ENCODE measurements at places on chromosomes 7 and 10.
A peak's percentile ranks its signal among the peaks of the same experiment; 100 is the strongest.

DNA sequence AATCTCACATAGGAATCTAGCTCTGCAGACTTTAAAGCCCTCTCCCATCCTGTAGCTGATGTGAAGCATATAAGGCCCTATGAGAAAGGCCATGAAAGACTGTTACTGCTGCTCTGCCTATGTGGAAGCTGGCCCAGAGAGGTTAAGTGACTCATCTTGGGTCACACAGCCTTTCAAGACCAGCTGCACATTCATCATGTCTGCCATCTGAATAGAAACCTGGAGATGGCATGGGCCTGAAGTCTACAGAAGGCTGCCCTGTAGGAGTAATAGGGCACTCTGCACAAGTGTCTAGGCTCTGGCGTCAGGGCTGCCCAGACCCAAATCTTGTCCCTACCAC, 59.4 kb upstream of the COL13A1 start:
- DNase-seq = no peak

DNA sequence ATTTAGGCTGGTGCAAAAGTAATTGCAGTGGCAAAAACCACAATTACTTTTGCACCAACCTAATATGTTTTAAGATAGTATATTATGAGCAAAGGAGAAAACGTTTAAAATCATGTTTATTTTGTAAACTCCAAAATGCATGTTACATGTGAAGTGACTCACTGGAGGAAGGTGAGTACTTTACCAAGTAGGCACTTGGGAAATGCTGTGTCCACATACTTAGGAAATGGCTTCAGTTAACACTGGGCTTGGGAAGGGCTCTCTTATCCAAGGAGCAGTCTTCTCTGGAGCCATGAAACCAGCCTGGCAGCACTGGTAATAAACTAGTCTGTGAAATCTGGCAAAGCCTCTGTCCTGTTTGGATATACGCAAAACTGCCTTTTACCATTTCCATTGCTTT, 4.4 kb downstream of the RPS24 start:
- DNase-seq = no peak

- DNase-seq = no peak
Measured at GRCh38 chr10:124541076-124541903, 79.7 kb downstream of the LHPP start.

GRCh38 chr7:31236868-31237267, 103.7 kb downstream of the NEUROD6 start:
- DNase-seq = no peak

DNA sequence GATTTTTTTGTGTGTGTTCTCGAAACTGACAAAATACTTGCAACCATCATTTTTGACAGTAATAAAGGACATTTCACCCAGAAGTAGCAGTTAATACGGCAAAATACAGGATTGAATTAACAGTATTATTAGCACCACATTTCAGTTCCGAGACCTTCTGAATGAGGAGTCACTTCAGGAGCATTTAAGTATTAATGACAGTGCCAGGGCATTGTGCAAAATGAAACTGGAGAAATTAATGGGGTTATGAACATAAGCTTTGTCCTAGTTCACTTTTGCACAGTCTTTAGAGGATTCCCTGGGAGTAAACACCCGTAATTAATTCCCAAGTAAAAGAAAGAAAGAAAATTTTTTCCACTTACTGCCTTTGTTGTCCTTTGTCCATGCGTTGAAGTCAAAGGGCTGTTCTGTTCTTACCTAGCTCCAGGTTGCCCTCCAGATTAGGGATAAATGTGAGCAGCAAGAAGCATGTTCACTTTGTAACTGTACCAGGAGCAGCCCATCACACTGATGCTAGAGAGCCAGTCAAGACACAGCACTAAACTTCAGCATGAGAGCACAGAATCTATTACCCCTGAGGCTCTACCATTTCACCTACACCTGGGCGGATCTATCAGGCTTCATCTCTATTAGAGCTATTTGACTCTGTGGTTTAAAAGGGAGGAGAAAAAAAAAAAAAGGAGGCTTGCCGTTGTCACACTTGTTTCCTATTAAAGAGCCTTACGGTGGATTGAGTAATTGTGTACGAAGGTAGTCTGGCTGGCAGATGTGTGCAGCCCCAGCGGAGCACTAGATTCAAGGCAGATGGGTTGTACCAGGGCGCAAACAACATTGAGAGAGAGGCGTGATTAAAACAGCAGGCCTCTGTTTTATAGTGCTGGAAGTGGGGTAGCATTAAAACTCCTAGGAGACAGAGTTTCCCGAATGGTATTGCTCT, 297.8 kb upstream of the SEMA3A start:
- peak; percentile 83 for DNase-seq

DNA sequence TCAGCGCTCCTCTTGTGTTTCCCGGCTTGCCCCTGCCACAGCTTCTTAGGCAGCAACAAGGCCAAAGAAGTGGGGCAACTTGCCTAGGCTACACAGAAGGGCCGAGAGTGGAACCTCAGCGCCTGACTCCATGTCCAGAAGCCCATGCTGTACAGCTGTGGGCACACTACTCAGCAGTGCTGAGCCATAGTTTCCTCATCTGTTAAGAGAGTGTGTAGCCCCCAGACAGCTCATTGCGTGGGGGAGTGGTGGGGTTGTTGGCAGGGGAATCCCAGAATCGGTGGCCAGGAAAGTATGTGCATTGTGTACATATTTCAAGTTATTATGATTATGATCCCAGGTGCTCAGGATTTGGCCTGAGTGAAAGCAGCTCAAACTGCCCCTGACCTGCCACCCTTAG, 96.2 kb downstream of the CDH23 start:
- no peak for DNase-seq

GRCh38 chr10:98170249-98171117, 36.0 kb downstream of the R3HCC1L start:
- peak; percentile 33 for DNase-seq

DNA sequence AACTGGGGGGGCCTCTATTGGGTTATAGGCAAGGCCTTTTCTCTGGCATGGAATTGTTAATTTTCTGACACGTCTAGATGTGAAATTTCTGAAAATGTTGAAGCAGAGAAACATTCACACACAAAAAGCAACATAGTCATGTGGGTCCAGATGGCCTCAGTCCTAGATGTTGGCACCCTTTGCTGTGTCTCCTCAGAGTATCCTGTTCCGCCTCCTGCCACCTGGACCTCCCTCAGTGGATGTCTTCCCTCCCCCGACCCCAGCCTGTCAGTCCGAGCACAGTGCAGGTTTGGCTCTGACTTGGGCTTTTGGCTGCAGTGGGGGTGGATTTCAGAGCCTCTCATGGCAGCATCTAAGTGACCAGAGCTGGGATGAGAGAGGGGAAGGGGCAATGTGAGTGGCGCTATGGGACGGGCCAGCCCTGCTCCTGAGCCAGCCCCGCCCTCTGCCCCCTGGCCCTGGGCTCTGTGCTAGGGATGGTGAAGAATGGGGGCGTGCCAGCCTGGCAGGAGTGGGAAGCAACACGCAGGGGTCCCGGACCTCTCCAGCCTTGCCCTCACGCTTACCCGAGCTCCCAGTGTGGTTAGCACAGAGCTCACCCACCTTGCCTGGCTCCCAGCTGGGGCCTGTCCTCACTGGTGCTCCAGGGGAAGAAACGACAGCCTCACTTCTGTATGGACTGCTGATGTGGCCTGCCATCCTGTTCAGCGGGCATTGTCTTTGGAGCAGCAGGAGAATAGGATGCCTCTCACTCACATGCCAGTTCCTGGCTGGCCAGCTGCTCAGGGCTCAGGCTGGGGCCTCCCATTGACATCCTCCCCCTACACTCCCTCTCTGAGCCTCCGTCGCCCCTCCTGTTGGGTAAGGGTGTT, 6.2 kb downstream of the ATP6V0E2 start:
- no peak for DNase-seq

DNA sequence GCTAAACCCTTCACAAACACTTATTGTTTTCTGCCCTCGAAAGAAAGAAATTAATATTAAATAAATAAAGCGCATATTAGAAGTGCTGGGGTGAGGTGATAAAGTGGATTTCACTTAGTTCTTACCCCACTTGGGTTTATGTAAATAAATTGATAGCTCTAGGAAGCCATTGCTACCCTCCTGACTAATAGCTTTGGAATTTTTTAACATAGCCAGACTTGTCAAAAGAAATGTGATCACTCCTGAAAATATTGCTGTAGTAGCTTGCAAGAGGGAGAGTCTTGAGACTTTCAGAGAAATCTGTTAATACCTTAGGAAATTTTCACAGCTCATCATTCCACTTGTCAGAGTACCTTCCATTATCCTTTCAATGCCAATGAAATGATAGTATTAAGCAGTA, 7.6 kb downstream of the ARL5B start:
- DNase-seq = peak; percentile 81

DNA sequence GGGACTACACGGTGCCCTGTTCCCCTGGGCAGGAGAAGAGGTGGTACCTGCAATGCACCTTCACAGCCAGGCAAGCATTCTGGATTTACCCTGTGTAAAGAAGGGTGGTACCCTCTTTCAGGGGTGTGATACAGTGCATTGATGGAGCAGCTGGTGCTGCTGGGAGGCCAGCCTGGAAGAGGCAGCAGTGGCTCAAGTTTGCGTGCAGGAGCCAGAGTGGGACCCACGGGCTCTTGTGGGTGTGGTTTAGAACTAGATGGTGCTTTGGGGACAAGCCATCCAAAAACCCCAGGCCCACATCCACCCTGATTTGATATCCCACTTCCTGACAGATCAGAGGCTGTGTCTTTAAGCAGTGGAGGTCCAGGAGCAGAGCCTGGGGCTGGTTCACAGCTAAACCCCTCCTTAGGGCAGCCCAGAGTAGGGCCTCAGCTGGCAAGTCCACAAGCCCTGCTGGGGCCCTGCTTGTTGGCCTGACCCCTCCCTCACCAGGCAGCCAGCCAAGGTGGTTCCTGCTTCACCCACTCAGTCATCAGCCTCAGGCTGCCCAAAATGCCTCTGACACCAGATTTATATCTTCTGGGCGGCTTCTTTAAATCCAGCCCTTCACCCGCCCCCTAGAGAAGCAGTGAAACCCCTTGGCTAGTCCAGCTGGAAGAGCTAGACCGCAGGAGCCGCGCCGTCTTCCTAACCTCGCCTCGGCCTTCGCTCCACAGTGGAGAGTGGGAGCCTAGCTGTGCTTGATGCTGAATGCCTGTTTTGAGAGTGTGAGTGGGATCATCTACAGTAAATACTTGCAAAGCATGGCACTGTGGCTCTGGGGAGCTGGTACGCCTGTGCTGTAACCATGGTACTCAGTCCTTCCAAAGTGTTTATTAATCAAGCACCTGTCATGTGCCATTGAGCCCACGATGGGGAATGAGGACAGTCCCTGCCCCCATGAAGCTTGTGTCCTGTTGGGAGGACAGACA, 1.4 kb upstream of the ASIC3 start:
- peak; percentile 69 for DNase-seq

GRCh38 chr7:48703466-48703865, 220.9 kb upstream of the CDC14C start:
- DNase-seq = no peak

- DNase-seq = peak; percentile 53
Measured at GRCh38 chr10:119209035-119209735, 1.8 kb downstream of the GRK5 start.

- no peak for DNase-seq
Measured at GRCh38 chr7:3055626-3056025, 12.0 kb upstream of the CARD11 start.

Measured in fibroblast of skin of abdomen (primary cell).